SJSA1 (cell line): ENCODE measurements at places on chromosomes 5 and 9.

GRCh38 chr5:160618286-160618685 lies 196.6 kb downstream of the PTTG1 start:
- DNase-seq, result no peak
- no peaks in the 10 kb centered on the region for H3K4me1 ChIP-seq
- no peak overlapping the region for H3K4me3 ChIP-seq
- no peaks in the 10 kb centered on the region for H3K36me3 ChIP-seq

- H3K27me3 ChIP-seq, result no peaks in the 10 kb centered on the region
- peaks cover 67% of the 10 kb centered on the region for H3K4me1 ChIP-seq
- no peak overlapping the region for H3K27ac ChIP-seq
- DNase-seq, result peak; percentile 71
These were observed 15.3 kb upstream of the NDST1 start for GRCh38 chr5:150492621-150493020.

DNA sequence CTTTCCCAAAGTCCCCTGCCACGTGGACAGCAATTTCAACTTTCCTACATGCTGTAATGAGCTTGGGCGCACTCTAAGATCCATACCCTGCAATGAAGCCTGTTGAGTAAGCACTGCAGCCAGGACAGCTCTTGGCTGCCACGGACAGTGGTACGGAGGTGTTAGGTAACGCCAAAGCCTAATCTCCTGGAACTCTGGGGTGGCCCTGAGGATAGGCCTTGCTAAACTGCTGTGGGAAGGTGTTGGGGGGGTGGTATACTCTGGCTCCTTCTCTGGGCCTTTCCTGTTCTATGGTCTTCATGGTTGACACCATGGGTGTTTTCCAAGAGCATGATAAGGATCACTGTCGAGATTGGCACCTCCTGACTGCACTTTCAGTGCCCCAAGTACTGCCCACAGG lies 66.4 kb upstream of the PITX1 start:
- H3K4me3 ChIP-seq, result no peak overlapping the region
- no peak for DNase-seq
- peaks cover 17% of the 10 kb centered on the region for H3K27me3 ChIP-seq
- no peak overlapping the region for H3K27ac ChIP-seq
- no peaks in the 10 kb centered on the region for H3K4me1 ChIP-seq

- H3K27me3 ChIP-seq, result no peaks in the 10 kb centered on the region
- no peaks in the 10 kb centered on the region for H3K36me3 ChIP-seq
- DNase-seq, result no peak
- H3K27ac ChIP-seq, result no peak overlapping the region
- H3K4me3 ChIP-seq, result no peak overlapping the region
- no peaks in the 10 kb centered on the region for H3K4me1 ChIP-seq
These were observed 77.2 kb downstream of the ATP10B start for GRCh38 chr5:160774666-160775315.

GRCh38 chr9:129335464-129336129 lies 157.5 kb upstream of the IER5L start:
- no peaks in the 10 kb centered on the region for H3K27me3 ChIP-seq
- no peak overlapping the region for H3K4me3 ChIP-seq
- H3K4me1 ChIP-seq, result peaks cover 35% of the 10 kb centered on the region

- H3K4me3 ChIP-seq, result no peak overlapping the region
- H3K4me1 ChIP-seq, result no peaks in the 10 kb centered on the region
- H3K27me3 ChIP-seq, result no peaks in the 10 kb centered on the region
- no peak for DNase-seq
- H3K36me3 ChIP-seq, result peaks cover 9% of the 10 kb centered on the region; the same call in 1 of the 2 replicates
These were observed 14.7 kb downstream of the KLHL9 start for GRCh38 chr9:21320465-21320864.

GRCh38 chr5:163841-164240 lies 27.5 kb upstream of the LRRC14B start:
- H3K27me3 ChIP-seq, result no peaks in the 10 kb centered on the region
- H3K27ac ChIP-seq, result no peak overlapping the region
- H3K4me1 ChIP-seq, result peaks cover 42% of the 10 kb centered on the region
- no peak overlapping the region for H3K4me3 ChIP-seq
- H3K36me3 ChIP-seq, result no peaks in the 10 kb centered on the region

DNA sequence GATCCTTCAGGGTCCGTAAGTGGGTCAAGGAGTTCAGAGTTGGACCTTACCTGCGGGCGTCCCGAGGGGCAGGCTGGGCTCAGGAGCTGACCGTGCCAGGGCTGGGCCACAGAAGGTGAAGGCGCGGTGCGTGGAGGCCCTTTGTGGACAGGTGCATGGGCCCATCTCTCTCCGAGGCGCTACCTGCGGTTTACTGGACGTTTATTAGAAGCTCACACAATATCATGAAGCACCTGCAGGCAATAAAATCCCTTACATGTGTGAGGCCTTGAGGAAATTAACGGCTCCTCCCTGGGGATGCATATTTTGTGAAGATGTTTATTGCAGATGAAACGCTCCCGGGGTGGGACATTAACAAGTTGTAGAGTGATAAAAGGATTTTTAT lies 79.8 kb upstream of the LMX1B start:
- H3K27me3 ChIP-seq, result peaks cover 36% of the 10 kb centered on the region
- H3K4me3 ChIP-seq, result no peak overlapping the region
- H3K4me1 ChIP-seq, result no peaks in the 10 kb centered on the region
- H3K36me3 ChIP-seq, result no peaks in the 10 kb centered on the region
- no peak overlapping the region for H3K27ac ChIP-seq

DNA sequence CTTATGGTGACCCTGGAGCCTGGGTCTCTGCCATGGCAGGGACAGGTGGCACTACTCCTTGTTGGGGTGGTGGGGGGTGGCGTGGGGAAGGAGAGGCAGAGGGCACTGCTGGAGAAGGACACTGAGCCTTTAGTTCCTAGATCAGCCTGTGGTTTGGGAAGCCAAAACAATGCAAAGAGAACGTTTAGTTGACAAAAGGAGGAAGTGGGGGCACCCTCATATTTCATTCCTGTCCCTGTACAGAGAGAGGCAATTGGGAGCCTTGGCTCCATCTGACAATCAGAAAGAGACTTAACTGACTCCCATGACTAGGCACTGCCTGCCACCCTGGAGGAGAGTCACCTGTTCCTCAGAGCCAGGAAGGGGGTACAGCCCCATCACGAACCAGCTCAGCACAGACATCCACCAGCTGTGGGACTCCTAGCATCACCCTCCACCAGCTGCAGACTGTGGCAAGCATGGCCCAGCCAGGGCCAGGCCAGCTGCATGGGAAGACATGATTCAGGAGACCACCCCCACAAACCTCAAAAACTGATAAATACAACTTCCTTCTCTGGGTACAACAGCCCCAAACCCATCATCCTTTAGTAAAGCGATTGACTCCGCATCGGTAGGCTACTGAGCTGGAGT lies 257.5 kb downstream of the HSPA4 start:
- no peak overlapping the region for H3K27ac ChIP-seq
- no peaks in the 10 kb centered on the region for H3K4me1 ChIP-seq
- H3K36me3 ChIP-seq, result no peaks in the 10 kb centered on the region
- DNase-seq, result no peak
- peaks cover 4% of the 10 kb centered on the region for H3K27me3 ChIP-seq

DNA sequence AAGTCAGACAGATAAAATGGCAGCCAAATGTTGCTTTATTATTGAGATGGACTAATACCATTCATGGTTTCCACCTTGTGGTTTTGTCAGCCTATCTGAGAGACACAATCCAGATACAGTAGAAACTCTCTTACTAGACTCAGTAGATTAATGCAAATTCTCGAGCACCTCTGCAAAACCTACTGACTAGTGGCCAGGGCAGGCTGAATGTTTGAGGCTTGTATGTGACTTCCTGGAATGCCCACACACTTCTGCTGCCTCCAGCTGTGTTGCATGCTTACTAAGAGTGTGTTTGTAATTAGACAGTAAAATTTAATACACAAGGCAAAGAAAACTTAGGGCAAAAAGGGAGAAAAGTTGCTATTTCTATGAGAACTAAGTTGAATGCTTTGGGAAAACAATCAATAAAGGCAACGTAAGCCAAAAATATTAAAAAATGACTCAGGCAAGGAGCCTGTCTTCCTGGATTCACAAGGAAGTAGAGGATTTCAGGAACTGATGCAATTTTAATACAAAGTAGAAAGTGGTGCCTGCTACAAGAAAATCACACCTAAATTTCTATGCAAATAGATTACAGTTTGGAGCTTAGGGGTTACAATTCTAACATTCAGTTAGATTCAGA lies 30.2 kb upstream of the CCNG1 start:
- no peaks in the 10 kb centered on the region for H3K36me3 ChIP-seq
- DNase-seq, result no peak
- H3K4me1 ChIP-seq, result no peaks in the 10 kb centered on the region
- H3K27ac ChIP-seq, result no peak overlapping the region

DNA sequence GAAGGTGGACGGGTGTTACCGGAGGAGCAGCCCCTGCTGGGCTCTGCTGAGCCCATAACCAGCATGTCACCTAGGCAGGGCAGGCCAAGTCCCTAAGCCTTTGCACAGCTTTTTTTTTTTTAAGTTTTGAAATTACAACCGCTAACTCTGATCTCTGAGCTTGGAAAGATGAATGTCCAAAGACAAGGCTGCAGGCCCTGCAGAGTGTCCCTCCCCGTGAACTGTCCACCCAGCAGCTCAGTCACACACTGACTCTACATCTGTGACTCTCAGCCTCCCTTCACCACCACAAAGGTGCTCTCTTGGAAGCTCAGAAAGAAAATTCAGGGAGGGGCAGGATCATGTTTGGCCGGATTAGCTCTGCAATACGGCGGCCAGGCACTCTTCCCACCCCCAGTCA lies 119.0 kb upstream of the PPP1R26 start:
- DNase-seq, result no peak
- H3K27me3 ChIP-seq, result no peaks in the 10 kb centered on the region
- no peaks in the 10 kb centered on the region for H3K4me1 ChIP-seq
- no peaks in the 10 kb centered on the region for H3K36me3 ChIP-seq

DNA sequence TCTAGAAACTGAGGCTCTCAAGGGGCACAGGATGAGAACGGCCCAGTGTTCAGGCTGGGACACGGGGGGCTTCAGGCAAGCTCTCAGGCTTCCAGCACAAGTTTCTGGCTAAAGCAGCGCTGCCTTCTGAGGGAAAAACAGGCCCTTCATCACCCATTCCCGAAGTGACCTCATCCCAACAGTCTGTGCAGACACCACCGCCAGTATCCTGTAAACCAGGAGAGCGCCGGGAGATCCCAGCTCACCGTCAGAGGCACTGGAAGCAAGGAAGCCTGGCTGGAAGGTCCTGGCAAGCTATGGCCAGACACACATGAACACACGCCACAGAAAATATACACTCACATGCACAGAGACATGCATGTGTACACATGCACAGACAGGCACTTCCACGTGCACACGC lies 8.8 kb downstream of the SLC12A7 start:
- no peak overlapping the region for H3K27ac ChIP-seq
- H3K36me3 ChIP-seq, result no peaks in the 10 kb centered on the region; the same call in 1 of the 2 replicates
- no peaks in the 10 kb centered on the region for H3K27me3 ChIP-seq
- no peak for DNase-seq
- H3K4me3 ChIP-seq, result no peak overlapping the region

GRCh38 chr9:3521966-3522365 lies 3.8 kb downstream of the RFX3 start:
- H3K27ac ChIP-seq, result no peak overlapping the region
- no peaks in the 10 kb centered on the region for H3K4me1 ChIP-seq
- no peak for DNase-seq
- H3K36me3 ChIP-seq, result 0 out of 2 replicates have a peak, but pooled peaks cover 4% of the 10 kb centered on the region
- no peak overlapping the region for H3K4me3 ChIP-seq

GRCh38 chr5:115289104-115289503 lies 7.3 kb downstream of the CCDC112 start:
- H3K4me1 ChIP-seq, result no peaks in the 10 kb centered on the region
- H3K4me3 ChIP-seq, result no peak overlapping the region
- no peaks in the 10 kb centered on the region for H3K36me3 ChIP-seq
- H3K27ac ChIP-seq, result no peak overlapping the region
- H3K27me3 ChIP-seq, result no peaks in the 10 kb centered on the region

- DNase-seq, result no peak
- H3K36me3 ChIP-seq, result no peaks in the 10 kb centered on the region
- no peak overlapping the region for H3K27ac ChIP-seq
- no peaks in the 10 kb centered on the region for H3K27me3 ChIP-seq
These were observed 15.9 kb downstream of the CMBL start for GRCh38 chr5:10291692-10292339.

DNA sequence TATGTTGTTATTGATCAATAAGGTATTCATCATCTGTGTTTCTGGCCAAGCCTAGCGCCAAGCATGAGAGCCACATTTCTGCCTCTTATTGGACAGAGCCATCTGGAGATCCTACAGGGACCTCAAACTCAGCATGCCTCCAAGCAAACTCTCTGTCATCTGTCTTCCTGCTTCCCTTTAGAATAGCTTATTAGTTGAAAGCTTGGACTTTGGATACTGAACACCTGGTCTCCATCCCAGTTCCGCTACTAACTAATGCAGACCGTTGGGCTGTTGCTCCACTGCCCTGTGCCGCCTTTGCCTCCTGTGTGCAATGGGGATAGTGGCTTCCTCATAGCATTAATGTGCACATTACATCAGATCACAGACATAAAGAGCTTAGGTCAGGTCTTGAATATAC lies 65.5 kb downstream of the MAP1B start:
- no peak overlapping the region for H3K27ac ChIP-seq
- H3K36me3 ChIP-seq, result peaks cover 64% of the 10 kb centered on the region
- DNase-seq, result no peak
- H3K4me1 ChIP-seq, result peaks cover 4% of the 10 kb centered on the region

DNA sequence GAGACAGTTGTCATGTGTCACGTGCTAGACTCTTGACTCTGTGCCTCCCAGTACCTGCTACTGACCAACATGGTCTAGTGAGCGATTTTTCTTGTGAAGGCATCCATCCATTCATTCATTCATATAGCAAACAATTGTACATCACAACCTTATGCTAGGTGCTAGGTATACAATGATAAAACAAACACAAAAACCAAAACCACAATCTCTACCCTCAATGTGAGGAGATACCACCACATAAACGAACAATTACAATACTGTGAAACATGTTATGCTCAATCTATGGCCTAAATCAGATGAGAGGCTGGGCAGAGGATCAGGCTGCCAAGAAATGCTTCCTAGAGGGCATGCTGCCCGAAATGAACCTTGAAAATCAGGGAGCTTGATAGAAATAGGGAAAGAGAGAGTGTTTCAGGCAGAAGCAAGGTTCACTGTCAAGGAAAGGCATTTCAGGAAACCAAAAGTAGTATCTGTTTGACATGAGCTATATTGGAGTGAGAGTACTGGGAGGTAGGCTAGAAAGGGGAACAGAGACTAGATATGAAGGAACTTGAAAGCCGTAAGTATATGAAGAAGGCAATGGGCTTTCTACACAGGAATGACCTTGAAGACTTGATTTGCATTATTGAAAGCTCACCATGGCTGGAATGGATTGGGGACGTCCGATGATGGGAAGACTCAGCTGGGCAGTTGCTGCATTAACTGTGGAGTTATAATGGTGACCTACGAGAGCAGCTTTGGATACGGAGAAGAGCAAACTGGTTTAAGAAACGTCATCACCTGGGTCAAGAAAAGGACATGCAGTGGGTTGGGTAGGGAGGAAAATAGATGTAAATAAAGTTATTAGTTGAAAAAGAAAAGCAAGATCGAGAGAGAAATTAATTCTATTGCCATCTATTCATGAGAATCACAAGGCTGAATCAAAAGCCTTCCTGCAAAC lies 90.1 kb downstream of the THBS4 start:
- H3K36me3 ChIP-seq, result no peaks in the 10 kb centered on the region
- DNase-seq, result no peak
- H3K4me1 ChIP-seq, result peaks cover 22% of the 10 kb centered on the region

- no peaks in the 10 kb centered on the region for H3K36me3 ChIP-seq
- H3K27me3 ChIP-seq, result peaks cover 16% of the 10 kb centered on the region; the same call in 1 of the 2 replicates
- no peak for DNase-seq
- H3K4me1 ChIP-seq, result peaks cover 11% of the 10 kb centered on the region
These were observed 4.9 kb downstream of the MARCHF3 start for GRCh38 chr5:127025467-127025866.
